GF-D8 (cell line): ENCODE measurements at places on chromosomes 12 and 14.
A peak's percentile ranks its signal among the peaks of the same experiment; 100 is the strongest.

GRCh38 chr12:107670999-107671643 is 14.5 kb upstream of the PWP1 start:
- no peak for DNase-seq

- DNase-seq = no peak
Measured at GRCh38 chr12:5485454-5485853, 53.5 kb downstream of the NTF3 start.

DNA sequence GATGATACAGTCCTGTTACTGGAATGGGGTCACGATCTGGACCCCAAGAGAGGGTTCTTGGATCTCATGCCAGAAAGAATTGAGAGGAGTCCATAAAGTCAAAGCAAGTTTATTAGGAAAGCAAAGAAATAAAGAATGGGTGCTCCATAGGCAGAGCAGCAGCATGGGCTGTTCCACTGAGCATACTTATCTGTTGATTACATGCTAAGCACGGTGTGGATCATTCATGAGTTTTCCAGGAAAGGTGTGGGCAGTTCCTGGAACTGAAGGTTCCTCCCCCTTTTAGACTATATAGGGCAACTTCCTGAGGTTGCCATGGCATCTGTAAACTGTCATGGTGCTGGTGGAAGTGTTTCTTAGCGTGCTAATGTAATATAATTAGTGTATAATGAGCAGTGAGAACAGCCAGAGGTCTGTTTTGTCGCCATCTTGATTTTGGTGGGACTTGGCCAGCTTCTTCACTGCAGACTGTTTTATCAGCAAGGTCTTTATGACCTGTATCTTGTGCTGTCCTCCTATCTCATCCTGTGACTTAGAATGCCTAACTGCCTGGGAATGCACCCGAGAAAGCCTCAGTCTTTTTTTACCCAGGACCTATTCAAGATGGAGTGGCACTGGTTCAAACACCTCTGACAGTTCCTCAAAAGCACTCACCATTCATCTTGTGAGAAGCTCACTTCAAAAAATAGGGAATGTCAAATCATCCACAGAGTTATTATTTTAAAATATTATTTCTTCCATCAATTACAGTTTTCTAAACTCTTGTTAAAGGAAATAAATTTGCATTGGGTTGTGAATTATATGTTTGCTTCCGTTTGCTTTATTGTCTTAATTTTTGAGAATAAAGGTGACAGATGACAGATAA is 1358.8 kb upstream of the TMEM132C start:
- DNase-seq = no peak

DNA sequence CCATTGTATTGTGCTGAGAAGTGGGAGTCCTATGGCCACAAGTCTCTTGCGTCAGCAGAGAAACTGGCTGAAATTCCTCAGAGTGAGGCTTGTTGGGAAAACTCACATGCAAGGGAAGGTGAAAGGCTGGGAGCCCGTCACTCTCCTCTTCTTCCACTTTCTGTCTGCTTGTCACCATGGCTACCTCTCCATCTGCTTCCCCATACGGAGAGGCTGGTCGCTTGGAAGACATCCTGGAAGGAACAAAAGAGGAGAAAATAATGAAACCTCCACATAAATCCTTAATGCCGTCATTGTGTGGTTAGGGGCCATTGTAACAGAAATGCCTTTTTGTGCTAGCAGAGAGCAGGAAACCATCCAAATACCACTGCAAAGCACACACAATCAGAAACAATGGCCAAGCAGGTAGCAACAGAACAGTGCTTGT is 53.7 kb downstream of the SOX5 start:
- DNase-seq = no peak

DNA sequence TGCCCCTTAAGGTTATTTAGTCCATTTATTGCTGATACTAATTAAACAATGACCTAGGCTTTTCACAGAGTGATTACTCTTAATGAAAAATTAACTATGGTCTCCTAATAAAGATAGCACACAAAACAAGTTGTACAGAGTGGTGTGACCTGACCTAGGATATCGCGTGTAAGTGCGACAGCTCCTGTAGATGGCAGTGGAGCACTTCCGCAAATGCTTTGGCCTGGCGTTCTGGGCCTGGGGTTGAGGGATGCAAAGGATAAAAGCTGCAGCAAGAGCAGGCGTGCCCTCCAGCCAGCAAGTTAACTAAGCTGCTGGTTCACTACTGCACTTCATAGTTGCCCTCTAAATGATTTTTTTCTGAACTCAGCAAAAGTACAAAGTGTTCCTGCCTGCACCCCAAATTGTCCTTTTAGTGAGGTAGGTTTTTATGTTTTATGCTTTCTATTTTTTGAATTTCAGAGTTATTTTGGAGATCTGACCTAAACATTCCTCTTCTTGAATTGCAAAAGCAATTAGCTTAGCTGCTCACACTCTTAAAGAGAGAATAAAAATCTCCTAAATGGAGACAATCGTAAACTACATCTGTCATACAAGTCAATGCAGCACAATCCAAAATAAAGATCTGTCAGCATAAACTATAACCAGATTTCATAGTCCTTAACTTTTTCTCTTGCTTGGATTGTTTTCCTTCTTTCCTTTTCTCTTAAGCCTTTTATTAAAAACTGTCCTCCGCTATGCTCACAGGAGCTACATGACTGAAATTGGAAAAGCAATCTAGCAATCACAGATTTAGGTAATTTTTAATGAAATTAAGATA is 379.6 kb downstream of the LRIG3 start:
- DNase-seq = no peak

DNA sequence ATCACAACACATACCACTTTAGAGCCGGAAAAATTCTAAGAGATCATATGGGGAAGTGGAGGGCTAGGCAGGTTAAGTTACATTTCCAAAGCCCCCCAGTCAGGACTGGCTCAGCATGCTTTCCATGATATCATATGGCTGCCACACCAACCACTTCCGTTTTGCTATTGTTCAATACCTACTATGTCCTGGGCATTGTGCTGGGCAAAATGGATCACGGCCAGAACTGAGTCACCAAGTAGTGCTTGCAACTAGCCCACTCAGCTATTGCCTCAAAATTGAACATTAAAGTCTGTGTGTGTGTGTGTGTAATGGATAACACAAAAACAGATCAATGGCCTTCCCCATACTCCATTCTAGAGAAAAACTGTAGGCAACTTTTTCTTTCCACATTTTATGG is 22.7 kb downstream of the WIF1 start:
- no peak for DNase-seq

DNA sequence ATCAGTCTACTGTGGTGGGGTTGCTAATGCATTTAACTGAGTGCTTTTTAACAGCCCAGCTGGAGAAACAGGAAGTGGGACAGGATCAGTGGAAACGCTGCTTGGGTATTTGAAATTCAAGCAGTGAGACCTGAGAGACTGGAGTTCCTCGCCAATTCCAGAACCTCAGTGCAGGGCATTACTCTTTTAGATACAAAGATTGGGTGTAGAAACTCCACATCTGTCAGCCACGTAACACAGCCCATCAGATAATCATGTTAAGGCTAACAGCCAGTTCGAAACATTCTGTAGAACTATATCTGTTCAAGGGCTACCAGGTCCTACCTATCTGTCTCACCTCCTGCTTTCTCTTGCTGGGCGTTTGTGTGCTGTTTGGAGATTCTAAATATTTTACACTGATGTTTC is 45.5 kb downstream of the RAD52 start:
- DNase-seq = peak; percentile 31

- no peak for DNase-seq
Measured at GRCh38 chr14:102318781-102319276, 717 bp upstream of the ZNF839 start.

DNA sequence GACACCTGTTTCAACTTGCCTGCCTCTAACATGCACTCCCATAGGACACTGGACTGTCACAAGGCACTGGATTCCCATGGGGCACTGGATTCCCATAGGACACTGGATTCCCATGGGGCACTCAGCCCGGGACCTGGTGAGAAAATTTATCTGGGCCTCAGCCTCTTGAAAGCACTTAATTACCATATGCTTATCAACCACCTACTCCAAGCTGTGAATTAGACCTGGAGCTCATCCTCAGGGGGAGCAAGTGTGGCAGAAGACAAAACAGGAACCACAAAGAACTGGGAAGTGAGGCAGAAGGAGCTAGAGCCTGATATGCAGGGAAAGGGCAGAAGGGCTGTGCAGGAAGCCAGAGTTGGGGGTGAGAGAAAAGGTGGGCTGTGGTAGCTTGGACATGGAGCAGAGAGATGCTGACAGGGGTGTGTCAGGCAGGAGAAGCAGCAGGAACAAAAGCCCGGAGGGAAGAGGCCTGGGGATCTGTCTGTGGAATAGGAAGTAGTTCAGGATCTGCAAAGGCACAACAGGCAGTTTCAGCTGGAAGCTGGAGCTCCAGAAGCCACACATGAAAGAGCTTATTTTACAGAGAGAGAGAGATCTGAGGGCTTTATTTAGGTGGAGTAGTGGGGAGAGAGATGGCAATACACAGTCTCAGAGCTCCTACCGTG is 3.1 kb downstream of the KRT82 start:
- DNase-seq = no peak

DNA sequence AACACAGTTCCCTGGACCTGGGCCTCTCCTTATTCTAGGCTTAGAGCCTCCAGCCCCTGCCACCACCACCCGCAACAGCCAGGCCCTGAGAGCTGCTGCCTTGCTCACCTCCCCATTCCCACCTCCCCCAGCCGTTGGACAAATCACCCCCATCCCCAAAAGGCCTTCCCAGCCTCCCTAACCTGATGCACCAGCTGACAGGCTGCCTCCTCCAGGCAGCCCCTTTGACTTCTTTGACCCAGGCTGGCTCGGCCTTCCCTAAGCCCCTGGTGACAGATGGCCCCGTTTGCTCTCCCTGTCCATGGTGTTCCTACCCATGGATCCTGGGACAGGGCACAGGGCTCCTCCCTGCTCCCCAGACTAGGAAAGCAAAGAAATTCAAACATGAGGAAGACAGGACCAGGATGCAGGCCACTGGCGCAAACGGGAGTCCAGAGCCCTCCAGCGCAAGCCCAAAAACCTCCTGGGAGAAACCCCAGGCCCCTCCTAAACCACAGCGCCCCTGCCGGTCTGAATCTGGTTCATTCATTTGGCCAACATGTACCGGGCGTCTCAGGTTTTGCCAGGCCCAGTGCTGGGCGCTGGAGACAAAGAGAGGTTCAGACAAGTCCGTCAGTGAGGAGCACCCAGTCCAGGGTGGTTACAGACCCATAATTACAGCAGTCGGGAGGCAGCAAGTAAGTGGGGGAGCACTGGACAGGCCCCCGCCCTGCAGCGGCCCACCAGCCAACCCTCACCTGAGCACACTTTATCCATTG is 2.4 kb downstream of the AKT1 start:
- DNase-seq = no peak

GRCh38 chr12:51077930-51078329 is 5.5 kb downstream of the CSRNP2 start:
- DNase-seq = no peak

DNA sequence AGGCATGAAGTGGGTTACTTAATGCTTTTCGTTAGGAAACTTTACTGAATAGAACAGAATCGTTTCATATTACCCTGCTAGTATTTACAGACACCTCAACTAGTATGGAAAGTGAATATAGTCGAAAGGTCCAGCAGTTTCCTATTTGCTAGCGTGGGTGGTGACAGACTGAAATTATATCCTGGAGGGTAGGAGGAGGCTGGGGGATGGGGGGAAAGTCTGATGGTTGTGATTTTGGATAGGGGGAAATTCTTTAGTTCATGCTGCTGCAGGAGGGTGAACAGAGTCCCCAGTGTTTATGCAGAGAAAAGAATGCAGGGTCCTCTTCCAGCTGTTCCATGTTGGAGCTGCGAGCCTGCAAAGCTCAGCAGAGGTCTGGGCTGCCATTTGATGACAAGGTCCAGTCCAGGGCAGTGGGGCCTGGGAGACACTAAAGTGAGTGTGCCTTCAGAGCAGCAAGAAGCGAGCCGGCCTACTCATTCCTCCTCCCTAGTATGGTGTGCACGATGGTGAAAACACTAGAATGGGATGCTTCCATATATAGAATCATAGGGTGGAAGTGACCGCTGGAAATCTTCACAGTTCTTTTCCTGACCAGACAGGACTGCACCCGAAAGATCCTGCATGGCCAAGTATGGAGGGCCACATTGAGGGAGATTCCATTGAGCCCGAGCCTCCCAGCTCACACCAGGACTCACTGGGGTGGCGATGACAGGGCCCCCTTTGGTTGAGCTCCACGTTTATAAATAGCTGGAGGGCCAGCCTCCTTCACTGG is 2.1 kb downstream of the SAMD4A start:
- no peak for DNase-seq

GRCh38 chr12:48219631-48220030 is 16.5 kb upstream of the OR10AD1 start:
- no peak for DNase-seq

DNA sequence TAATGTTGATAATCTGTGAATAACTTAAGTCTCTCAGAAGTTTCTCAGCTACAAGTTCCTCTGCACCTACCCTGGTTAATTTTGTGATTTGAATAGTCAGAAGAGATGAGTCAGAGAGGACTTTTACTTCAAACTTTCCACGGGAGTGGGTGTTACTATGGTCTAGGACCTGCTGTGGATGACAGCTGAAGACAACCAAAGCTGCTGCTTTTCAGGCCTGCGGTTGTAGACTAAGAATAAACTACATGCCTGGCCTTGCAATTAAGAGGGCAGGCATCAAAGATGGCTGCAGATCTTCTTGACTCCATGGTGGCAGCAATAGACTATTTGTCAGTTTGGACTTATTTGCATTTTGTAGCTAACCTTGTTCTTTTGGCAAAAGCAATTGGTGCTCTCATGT is 227.1 kb upstream of the KRR1 start:
- no peak for DNase-seq

DNA sequence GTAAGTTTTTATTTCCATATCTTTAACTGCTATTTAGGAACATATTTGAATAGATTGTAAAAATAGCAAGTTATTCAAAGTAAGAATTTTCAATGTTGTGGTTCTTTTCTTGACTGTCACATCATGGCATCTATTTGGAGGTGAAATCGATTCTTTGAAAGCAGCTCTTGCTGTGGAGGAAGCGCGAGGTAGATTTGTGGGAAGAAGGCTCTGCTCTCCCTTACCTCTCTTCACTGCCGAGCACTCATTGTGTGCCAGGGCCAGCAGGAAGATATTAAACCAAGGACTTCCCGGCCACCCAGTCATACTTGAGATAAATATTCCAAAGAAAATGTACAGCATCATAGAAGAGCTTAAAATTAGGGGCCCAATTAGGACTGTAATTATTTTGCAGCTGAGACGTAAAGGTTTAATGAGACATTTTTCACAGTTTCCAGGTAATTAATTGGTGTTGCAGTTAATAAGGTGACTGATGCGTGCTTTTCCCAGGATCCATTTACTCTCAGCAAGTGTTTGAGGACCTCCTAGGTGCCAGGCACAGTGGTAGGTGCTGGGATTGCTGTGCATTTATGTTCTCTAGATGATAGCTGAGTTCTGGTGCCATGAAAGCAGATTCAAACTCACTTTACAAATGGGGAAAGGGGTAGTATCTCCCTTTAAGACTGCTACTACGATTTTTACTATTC is 89.2 kb upstream of the DYNC1H1 start:
- no peak for DNase-seq
